Activated naive CD4-positive, alpha-beta T cell treated with anti-CD3 and anti-CD28 coated beads, Interleukin-2, amount 50 U/mL, for 72 hours (primary cell): ENCODE measurements at places on chromosomes 5 and 9. TPM values are rescaled to one million over a fixed set of nuclear protein-coding genes. Genes with fewer than 3 reads are reported as not detected.

- no peak for DNase-seq
Observed at GRCh38 chr5:103476811-103477210, 85.8 kb downstream of the NUDT12 start.

DNA sequence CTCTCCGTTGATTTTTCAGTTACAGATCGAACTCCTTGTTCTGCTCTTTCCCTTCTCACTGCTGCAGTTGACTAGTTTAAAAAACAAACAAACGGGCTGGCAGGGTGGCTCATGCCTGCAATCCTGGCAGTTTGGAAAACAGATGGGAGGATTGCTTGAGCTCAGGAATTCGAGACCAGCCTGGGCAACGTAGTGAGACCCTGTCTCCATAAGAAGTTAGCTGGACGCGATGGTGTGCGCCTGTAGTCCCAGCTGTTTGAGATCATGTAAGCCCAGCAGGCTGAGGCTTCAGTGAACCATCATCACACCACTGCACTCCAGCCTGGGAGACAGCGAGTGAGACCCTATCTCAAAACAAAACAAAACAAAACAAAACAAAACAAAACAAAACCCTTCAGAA lies 51.4 kb upstream of the NCS1 start:
- no peak for DNase-seq

SOWAHA gene
- not detected for total RNA-seq

DNA sequence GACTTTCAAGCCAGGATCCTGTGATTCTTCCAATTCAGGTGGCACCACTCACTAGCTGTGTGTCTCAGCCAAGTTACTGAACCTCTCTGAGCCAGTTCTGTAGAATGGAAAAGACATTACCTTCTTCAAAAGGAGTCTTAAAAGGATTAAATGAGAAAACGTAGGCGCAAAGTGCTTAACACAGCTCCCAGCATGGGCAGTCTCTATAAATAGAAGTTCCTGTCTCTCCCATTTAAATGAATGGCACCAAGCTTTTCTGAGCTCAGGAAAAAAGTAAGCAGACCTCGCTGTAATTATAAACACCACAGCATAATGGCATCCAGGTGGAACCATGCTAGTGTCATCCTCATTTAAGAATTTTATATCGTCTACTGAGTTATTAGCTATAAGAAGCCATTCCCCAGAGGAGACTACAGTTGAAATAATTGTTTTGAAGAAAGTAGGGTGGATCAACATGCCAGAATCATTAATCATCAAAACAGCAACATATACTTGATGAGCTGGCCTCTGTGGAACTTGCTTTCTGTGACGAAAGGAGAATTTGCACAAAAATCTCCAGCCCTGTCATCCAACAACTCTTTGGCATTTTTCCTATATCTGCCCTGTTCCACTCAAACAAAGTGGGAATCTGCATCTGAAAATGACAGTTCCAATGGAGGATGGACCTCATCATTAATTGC lies 188.9 kb downstream of the SPOCK1 start:
- DNase-seq = no peak

- no peak for DNase-seq
Observed at GRCh38 chr5:13316176-13316575, 628.3 kb downstream of the DNAH5 start.

- DNase-seq = no peak
Observed at GRCh38 chr5:106698169-106698568, 972.6 kb downstream of the EFNA5 start.

DNA sequence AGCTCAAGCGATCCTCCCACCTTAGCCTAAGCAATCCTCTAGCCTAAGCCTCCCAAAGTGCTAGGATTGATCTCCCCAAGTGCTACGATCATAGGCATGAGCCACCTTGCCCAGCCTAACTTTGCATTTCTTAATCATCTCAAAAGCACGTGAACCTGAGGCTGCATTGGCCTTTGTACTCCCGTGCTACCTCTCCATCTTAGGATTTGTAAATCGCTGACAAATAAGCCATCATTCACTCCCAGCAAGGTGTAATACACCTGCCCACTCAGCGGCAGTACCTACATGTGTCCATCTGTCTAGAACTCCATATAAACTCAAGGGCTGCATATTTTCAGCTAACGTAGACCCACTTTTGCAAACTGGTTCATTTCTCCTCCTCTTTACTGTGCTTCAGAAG lies 2.8 kb downstream of the ANKH start:
- no peak for DNase-seq

GRCh38 chr5:6831678-6832671 lies 118.7 kb downstream of the TENT4A start:
- DNase-seq = no peak

DNA sequence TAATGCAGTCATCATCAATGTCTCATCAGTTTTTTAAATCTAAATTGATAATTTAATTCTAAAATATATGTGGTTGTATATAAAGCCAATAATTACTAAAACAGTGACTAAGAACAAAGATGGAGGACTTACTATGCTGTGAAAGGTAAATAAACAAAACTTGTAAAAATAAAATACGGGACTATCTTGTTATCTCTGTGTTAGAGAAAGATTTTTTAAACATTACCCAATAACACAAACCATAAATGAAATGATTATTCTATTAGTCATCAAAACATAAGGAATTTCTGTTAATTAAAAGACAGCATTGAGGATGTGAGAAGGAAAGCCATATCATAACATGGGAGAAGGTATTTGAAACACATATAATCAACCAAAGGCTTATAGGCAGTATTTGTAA lies 226.2 kb upstream of the SMC2 start:
- no peak for DNase-seq

BNC2 gene
- total RNA-seq = not detected

DNA sequence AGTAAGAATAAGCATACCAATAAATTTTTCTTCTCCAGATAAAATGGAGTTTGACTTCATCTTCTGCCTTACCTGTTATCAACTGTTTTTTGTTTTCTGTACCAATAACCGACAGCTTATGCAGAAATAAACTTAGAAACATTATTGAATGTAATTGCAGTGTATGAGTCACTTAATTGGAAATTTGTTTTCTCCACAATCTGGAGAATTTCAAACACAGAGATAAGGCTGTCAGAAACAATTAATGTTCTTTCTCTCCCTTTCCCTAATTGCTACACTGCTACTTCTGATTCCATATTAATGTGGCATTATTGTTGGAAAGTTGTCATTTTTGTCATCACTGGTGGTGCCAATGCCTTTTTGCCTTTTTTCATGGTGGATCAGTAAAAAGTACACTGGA lies 180.3 kb downstream of the SLCO4C1 start:
- no peak for DNase-seq

DIPK1B gene
- not detected for total RNA-seq

FRRS1L gene
- total RNA-seq = not detected

DNA sequence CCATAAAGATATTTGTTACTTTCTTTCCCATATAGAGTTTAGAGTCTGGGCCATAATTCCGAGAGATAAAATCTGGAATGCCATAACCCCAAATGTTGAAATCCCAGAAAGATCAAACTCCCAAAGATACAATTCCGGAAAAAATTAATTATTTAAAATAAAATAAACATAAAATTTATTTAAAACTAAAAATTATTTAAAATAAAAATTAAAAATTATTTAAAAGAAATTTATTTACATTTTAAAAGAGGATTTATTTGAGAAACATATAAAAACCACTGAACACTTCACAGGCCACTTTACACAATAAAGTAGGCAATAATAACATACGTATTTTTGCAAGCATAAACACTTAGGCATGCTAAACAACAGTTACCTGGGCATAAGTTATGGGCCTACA lies 57.9 kb downstream of the SHC3 start:
- no peak for DNase-seq

GRCh38 chr5:134086943-134087305 lies 27.6 kb upstream of the TCF7 start:
- peak; percentile 76 for DNase-seq

- no peak for DNase-seq
Observed at GRCh38 chr9:126695186-126695585, 81.5 kb downstream of the LMX1B start.

GRCh38 chr9:20658677-20659473 lies 25.2 kb upstream of the FOCAD start:
- DNase-seq = no peak

- DNase-seq = no peak
Observed at GRCh38 chr5:32096891-32097595, 77.1 kb downstream of the GOLPH3 start.

NCS1 gene
- 13.5 TPM for total RNA-seq

CCDC171 gene
- 4.1 TPM for total RNA-seq

RASEF gene
- not detected for total RNA-seq

- no peak for DNase-seq
Observed at GRCh38 chr9:75185585-75186170, 97.4 kb downstream of the OSTF1 start.

GRCh38 chr5:145244788-145245187 lies 590.4 kb downstream of the PRELID2 start:
- no peak for DNase-seq

- no peak for DNase-seq
Observed at GRCh38 chr9:121750715-121751623, 99.5 kb downstream of the DAB2IP start.

TICAM2 gene
- total RNA-seq = 0.91 TPM

DNA sequence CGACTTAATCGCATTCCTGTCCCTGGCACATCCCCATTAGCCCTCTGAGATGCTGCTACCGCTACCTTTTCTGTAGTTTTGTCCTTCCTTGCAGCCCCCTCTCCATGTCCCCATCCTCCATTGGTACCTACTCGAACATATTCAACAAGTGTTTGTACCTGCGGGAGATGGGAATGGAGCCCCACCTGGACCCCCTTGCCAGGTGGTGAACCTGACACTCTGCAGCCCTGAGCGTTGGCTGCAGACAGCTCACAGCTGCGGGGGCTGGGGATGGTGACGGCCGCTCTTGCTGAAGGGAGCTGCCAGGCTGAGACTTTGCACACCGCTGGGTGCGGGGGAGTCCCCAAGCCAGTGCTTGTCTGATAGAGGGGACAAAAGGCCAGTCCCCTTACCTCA lies 96.3 kb upstream of the DAP start:
- DNase-seq = no peak

ARRDC3 gene
- 10.4 TPM for total RNA-seq

GRCh38 chr9:133505901-133506652 lies 18.7 kb downstream of the MYMK start:
- DNase-seq = no peak

DNA sequence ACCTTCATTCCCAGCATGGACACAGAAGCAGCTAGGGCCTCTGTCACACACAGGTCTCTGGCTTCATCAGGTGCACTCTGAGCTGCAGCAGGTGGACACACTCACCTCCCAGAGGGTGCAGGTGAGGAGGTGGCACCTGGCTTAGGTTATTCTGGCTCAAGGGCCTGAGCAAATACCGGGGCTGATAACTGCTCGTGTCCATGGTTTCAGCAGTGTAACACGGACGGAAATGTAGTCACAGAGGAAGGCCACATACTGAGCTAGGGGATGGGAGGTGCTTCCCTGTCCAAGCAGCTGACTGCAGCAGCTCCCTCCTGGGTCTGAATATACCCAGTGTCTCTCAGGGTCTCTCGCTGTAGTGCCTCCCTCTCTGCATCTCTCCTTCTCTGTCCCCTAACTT lies 5.7 kb downstream of the PHF2 start:
- DNase-seq = no peak

GPR21 gene
- 1.7 TPM for total RNA-seq

- DNase-seq = no peak
Observed at GRCh38 chr9:124258607-124259157, 933 bp downstream of the NEK6 start.

GRCh38 chr5:138287246-138287645 lies 12.8 kb upstream of the GFRA3 start:
- DNase-seq = no peak

COL15A1 gene
- 0.11 TPM for total RNA-seq

GRCh38 chr5:107876261-107876660 lies 205.5 kb upstream of the EFNA5 start:
- no peak for DNase-seq

DNA sequence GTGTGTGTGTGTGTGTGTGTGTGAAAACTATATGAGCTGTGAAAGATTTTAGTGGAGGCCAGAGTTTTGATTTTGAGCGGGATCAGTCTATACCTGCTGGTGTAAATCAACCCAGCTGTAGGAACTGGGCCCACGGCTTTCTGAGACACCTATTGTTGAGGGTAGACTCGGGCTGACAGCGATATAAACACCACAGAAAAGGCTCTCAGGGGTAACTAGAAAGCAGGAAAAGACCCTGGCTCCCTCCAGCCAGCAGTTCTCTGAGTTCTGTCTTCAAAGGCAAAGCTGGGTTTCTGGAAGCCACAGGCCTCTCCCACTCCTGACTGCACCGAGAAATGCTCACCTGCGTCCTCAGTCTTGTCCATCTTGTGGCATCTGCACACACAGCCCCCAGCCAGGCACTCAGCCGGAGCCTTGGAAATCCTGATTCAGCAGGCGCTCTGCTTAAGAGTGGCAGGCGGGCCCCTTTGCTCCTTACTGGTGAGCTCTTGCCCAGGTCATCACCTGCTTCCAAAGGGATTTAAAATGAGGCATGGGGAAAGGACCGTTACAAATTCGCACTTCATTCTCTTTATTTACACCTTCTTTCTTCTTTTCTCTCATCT lies 223.3 kb downstream of the NDUFS4 start:
- no peak for DNase-seq

TXNDC8 gene
- not detected for total RNA-seq

DNA sequence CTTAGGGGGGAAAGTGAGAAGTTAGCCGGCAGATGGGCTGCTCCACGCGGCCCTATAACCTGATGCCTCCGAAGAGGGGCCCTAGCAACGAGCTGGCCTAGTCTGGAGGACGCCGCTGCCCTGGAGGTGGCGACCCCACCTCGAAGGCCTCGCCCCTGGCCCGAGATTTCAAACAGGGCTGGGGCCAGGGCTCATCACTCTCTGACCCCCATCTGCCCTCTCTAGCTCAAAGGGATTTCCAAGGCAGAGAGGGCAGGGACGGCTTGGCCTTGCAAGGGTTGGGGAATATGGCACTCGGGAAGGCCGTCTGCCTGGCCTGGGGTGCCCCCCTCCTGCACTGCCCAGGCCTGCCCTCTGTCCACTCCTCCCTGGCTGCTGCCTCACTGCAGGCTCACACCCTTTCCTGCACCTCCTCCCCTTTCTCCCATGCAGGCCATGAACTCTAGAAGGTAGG lies 25.5 kb upstream of the TIFAB start:
- no peak for DNase-seq

- peak; percentile 5 for DNase-seq
Observed at GRCh38 chr5:115770466-115770865, 46.0 kb downstream of the CDO1 start.

SEC16A gene
- total RNA-seq = 56.6 TPM

DNA sequence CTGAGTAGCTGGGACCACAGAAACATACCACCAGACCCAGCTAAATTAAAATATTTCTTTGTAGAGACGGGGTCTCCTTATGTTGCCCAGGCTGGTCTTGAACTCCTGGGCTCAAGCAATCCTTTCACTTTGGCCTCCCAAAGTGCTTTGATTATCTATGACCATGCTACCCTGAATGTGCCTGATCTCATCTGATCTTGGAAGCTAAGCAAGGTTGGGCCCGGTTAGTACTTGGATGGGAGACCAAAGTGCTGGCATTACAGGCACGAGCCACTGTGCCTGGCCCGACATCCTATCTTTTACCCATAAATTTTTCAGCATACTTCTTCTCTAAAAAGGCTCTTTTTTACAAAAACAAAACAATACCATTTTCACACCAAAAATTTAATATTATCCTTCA lies 137.0 kb upstream of the LRRTM2 start:
- no peak for DNase-seq

- no peak for DNase-seq
Observed at GRCh38 chr9:88536951-88537760, 2.2 kb downstream of the NXNL2 start.

- DNase-seq = peak; percentile 68
Observed at GRCh38 chr9:128420651-128421481, at the start of gene CERCAM. Gene CERCAM, plus strand, starts transcription at chr9:128420857. Its CDS starts 21 bp downstream, at chr9:128420878.

GRCh38 chr9:136947028-136947891 lies 2.2 kb downstream of the C8G start:
- DNase-seq = no peak
